ENCODE measurements at places on chromosomes 11 and 22.

DNA sequence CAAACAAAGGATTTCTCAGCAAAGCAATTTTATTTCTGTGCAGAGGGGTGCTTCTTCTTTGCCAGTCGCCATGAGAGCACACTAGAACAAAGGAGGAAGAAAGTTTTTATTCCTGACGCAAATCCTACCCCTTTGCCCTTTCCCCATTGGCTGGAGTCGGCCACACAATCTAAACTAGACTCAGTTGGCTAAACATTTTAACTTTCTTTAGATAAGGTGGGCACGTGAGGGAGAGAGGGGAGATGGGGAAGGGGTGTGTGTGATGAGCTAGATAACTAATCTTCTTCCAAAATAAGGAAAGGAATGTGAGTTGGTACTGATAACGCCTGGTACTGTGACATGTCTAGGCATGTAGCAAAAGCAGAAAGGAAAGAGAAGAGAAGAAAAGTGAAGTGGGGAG lies 626 bp downstream of the TRIM22 start:
- DNase-seq: no peak

- DNase-seq: no peak
These were observed 302.8 kb upstream of the NCAM1 start for GRCh38 chr11:112658431-112658878.

DNA sequence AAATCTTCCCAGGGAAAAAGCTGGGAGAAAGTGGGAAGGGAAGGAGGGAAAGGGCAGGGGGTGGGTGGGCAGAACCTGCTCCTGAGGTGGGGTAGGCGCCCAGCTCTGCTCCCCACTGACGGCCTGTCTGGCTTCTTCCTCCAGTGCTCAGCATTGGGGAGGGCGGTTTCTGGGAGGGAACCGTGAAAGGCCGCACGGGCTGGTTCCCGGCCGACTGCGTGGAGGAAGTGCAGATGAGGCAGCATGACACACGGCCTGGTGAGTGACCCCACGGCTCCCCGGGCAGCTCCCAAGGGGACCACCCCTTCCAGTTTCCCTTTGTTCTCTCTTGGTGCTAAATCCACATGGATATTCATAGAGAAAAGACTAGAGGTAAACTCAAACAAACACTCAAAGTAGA lies 25.9 kb downstream of the SHANK3 start:
- no peak for DNase-seq

DNA sequence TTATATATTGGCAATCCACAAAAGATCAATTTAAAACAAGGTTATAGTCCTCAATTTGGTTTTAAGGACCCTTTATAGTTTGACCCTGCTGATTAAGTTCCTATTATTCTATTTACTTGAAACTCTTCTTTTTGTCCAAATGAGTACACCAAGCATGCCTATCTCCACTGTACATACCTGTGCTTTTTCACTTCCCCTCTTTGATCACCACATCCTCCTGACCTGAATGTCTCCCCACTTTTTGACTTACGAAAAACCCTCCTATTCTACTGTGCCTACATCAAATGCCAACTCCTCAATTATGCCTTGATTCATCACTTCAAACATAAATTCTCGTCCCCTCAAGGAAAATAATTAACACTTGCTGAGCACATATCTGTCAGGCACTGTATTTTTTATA lies 113.5 kb downstream of the SOX6 start:
- no peak for DNase-seq

DNA sequence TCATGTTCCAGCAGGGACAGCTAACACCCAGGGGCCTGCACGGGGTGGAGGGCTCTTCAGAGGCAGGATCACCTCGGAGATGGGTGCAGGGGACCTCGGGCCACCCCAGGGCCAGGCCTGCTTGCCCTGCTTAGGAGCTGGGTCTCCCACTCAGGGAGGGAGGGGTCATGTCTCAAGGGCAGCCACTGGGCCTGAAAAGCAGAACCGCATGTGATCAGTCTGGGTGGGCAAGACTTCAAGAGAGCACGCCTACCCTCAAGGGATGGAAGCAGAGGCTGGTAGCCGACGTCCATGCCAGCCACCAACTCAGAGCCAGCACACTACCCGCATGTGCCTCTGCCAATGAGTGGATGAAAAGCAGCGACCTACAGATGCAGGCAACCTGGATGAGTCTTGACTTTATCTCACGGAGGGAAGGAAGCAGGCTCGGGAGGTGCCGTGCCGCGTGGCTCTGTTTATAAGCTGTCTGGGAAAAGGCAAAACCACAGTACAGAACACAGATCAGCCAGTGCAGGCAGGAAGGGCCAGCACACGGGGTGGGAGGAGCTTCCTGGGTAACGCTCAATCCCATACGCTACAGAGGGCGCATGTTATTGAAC lies 16.0 kb downstream of the TBX1 start:
- no peak for DNase-seq

DNA sequence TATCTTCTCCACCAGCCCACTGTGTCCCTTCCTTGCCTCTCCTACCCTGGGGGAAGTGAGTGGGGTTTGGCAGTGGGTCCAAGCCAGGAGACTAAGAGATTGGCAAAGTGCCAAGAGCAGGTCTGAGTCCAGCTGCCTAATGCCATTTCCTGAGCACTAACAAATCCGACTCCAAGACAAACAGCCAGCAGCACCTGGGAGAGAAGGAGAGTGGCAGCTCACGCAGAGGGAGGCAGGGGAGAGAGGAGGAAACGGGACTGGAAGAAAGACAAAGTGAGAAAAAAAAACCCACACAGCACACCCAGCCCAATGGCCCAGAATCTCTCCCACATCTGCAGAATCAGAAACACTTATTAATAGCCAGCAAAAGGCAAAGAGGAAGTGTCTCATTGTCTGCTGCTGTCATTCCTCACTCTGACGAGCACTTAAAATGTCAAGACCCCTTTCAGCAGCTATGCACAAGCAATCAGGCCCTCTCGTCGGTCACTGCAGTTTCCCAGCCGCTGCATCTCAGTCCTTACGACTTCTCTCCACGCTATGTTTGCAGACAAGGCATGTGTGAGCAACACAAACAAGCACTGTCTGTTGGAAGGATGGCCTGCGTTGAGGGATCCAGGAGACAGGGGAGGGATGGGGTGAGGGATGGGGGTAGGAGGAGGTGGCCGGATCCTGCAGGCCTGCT lies 558.4 kb upstream of the CADM1 start:
- no peak for DNase-seq

DNA sequence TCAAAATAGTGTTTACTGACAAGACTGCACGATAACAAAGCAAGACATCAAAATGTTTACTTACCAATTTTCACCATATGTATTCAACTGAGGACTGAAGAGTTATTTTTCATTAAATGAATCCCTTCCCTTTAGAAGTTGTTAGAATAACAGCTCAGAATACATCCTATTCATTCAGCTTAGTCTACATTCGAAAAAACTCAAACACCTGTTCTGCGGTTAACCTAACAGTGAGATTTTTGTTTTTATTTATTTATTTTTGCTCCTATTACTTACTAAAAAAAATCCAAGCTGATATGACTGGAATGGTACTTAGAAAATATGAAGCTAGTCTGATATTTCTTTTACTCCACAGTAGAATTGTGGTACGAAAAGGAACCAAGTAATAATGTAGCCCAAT lies 10.0 kb downstream of the KCNA4 start:
- DNase-seq: no peak

GRCh38 chr11:117230286-117230961 lies 1.4 kb downstream of the PCSK7 start:
- no peak for DNase-seq

DNA sequence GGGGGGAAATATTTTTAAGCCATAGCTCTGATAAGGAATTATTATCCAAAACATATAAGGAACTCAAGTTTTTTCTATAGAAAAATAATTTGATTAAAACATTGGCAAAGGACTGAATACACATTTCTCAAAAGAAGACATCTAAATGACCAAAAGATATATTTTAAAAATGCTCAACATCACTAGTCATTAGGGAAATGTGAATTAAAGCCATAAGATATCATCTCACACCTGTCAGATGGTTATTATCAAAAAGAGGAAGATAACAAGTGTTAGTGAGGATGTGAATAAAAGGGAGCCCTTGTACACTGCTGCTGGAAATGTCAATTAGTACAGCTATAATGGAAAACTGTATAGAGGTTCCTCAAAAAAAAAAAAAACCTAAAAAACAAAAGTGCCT lies 425.0 kb downstream of the DYNC2H1 start:
- no peak for DNase-seq

DNA sequence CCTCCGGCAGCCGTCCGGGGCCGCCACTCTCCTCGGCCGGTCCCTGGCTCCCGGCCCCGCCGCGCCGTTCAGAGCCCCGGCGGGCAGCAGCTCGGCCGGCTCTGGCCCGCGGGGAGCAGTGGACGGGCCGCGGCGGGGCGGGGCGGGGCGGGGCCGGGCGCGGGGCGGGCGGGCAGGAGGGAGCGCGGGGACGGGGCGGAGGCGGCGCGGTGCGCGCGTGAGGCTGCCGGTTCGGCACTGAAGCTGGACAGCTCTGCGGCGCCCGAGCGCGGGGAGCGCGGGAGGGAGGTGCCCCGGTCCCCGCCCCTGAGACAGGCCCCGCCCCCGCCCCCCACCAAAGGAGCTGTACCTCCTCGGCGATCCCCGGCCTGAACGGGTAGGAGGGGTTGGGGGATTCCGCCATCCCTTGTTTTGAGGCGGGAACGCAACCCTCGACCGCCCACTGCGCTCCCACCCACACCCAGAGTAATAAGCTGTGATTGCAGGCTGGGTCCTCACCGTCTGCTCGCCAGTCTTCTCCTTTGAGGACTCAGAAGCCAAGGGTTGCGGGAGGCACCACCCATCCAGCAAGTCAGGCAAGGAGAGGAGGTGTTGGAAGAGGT lies at the start of gene DRD2:
Gene DRD2 (minus strand): TSS at position 239 of the 602 bp plus-strand sequence. CDS start 50,747 bp downstream, outside the sequence.
- no peak for DNase-seq

DNA sequence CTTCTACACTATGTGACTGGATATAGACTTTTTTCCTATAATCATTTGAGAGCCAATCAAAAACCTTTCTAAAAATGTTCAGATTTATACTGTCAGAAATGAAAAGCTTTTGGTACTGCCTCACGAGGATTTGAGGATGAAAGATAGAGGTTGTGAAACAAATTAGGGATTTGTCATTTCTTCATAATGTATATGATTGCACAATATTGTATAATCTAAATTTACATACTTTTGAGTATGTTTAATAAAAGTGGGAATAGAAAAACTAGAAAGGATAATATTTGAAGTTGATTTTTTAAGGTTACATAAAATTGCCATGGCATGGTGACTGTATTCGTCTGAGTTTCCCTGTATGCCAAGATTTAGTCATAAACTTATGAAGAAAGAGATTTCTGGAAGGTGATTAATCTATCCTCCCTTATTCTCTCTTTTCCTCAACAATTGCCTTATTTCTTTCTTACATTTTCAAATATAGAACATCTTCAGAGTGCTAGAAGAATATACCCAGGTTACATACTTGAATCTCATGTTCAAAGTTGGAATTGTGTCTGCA lies 56.2 kb downstream of the CASP12 start:
- no peak for DNase-seq

- DNase-seq: no peak
These were observed 154.8 kb upstream of the RASSF10 start for GRCh38 chr11:12854297-12854661.

DNA sequence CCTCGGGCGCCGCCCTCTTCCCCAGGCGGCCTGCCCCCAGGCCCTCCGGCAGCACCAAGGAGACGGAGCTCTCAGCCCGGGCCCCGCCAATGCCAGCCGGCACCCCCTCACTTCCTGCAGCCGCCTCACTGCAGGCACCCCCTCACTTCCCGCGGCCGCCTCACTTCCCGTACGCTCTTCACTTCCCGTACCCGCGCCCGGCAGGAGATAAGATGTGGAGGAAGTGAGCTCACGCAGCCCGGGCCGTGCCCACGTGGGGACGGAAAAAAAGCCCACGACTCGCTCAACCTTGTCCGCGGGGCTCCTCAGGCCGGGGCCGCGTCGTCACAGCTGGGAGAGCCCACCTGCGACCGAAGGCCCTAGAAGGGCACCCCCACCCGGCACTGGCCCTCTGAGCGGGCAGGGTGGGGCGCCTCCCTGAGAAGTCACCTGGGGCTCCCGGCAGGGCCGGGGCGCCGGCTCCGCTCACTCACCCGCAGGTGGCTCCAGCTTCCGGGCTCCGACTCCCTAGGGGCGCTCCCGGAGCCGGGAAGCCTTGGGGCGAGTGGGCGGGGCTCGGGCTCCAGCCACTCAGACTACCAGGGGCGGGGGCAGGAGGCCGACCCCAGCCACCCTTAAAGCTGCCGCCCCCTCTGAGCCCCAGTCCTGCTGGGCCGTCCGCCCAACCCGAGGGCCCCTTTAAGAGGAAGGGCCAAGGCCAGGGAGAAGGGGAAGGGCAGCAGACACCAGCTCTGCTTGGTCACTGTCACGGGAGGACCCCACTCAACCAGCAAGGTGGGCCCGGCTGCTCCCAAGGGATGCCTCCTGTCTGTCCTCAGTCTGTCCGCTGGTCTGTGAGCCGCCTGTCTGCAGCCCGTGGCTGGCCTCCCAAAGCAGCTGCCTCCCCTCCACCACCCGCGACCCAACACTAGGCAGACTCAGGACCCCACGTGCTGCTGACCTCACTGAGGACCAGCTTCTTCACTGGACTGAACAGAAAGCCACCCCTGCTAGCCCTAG lies 31.4 kb downstream of the PISD start:
- DNase-seq: peak; percentile 81

DNA sequence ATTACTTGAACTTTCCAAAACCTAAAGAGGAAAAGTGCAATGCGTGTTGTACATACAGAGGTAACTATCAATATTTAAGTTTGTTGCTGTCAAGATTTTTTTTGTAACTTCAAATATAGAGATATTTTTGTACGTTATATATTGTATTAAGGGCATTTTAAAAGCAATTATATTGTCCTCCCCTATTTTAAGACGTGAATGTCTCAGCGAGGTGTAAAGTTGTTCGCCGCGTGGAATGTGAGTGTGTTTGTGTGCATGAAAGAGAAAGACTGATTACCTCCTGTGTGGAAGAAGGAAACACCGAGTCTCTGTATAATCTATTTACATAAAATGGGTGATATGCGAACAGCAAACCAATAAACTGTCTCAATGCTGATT lies 2.1 kb downstream of the ADM start:
- DNase-seq: no peak

- no peak for DNase-seq
These were observed 214.3 kb downstream of the LRRC4C start for GRCh38 chr11:41245184-41245583.

DNA sequence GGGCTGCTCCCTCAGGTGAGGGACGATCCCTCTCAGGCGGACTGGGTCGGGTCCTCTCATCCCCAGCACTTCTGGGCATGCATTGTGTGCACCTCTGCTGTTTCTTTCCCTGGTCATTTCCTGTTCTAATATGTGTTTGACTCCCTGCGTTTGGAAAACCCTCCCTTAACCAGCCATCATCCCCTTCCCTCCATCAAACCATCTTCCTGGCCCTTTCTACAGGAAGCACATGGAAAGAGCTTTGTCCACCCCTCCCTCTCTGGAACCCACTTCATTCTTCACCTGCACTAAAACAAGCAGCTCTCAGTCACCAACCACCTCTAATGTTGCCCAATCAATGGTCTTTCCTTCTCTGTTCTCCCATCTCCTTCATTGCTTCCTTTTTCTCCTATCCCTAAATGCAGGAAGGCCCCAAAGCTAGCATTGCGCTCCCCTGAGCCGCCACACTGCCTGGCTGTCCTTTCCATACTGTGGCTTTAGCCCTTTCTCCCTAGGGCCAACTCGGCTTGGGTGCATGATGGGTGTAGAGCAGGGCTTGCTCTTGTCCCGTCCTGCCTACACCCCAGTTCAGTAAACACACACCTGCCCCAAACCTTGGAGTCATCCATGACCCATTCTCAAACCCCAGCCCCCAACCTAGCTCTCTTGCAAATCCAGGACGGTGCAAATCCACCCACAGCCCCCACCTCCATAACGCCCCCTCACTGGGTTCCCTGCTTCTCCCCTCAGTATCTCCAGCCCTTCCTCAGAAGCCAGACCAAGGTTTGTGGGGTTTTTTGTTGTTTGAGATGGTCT lies 5.4 kb upstream of the GAS2L1 start:
- no peak for DNase-seq

GRCh38 chr11:127474766-127475165 lies 474.2 kb upstream of the KIRREL3 start:
- DNase-seq: no peak
